Nasal cavity respiratory epithelium epithelial cell of viscerocranial mucosa (primary cell): ENCODE measurements at places on chromosomes 6 and 20. TPM values are rescaled to one million over a fixed set of nuclear protein-coding genes. Genes with fewer than 3 reads are reported as not detected.

RPP21 gene
- total RNA-seq, result 27.0 and 52.6 TPM in 2 replicates

PRSS35 gene
- under 0.01 TPM in 1 of 2 replicates, not detected in the other for total RNA-seq

ECT2L gene
- total RNA-seq, result 0.07 and 0.34 TPM in 2 replicates

TMEM74B gene
- total RNA-seq, result under 0.01 and 0.36 TPM in 2 replicates

ZNF217 gene
- total RNA-seq, result 43.1 and 73.2 TPM in 2 replicates

OVOL2 gene
- total RNA-seq, result 11.0 and 17.4 TPM in 2 replicates

CRISP2 gene
- total RNA-seq, result not detected in 2 replicates

GHRH gene
- not detected in 2 replicates for total RNA-seq

JARID2 gene
- 27.3 and 62.9 TPM in 2 replicates for total RNA-seq

PREX1 gene
- 0.14 and 0.34 TPM in 2 replicates for total RNA-seq

ACOT13 gene
- 13.7 and 17.1 TPM in 2 replicates for total RNA-seq

MICB gene
- total RNA-seq, result 3.7 and 5.8 TPM in 2 replicates

ZSCAN16 gene
- total RNA-seq, result 5.6 and 10.3 TPM in 2 replicates

TNFAIP3 gene
- total RNA-seq, result 39.6 and 84.8 TPM in 2 replicates

EFCAB8 gene
- 0.36 and 0.68 TPM in 2 replicates for total RNA-seq

PI16 gene
- total RNA-seq, result not detected in 2 replicates

BPIFA1 gene
- 24.0 TPM in 1 of 2 replicates, not detected in the other for total RNA-seq

LAMA2 gene
- 0.21 and 0.68 TPM in 2 replicates for total RNA-seq

BCAS4 gene
- 6.5 and 13.2 TPM in 2 replicates for total RNA-seq

GPSM3 gene
- total RNA-seq, result 0.71 and 1.0 TPM in 2 replicates

SYCP2 gene
- under 0.01 and 0.43 TPM in 2 replicates for total RNA-seq

IMPG1 gene
- not detected in 2 replicates for total RNA-seq

TGM3 gene
- total RNA-seq, result 16.7 TPM in 1 of 2 replicates, not detected in the other

TRIM31 gene
- under 0.01 TPM in 2 replicates for total RNA-seq

BPI gene
- total RNA-seq, result not detected in 2 replicates

CLDN20 gene
- not detected in 2 replicates for total RNA-seq

KCNK15 gene
- total RNA-seq, result 0.14 and 0.34 TPM in 2 replicates

ACTR5 gene
- total RNA-seq, result 10.3 and 14.0 TPM in 2 replicates

RAD21L1 gene
- total RNA-seq, result not detected in 2 replicates

PACRG gene
- 0.21 and 0.34 TPM in 2 replicates for total RNA-seq

TREM1 gene
- total RNA-seq, result 0.34 and 0.43 TPM in 2 replicates

MRPS18B gene
- 32.7 and 94.3 TPM in 2 replicates for total RNA-seq

MUC22 gene
- under 0.01 TPM in 1 of 2 replicates, not detected in the other for total RNA-seq

MMP24 gene
- total RNA-seq, result under 0.01 and 0.07 TPM in 2 replicates

TMEM244 gene
- total RNA-seq, result not detected in 2 replicates

CYP24A1 gene
- 4.4 and 5.6 TPM in 2 replicates for total RNA-seq

PRL gene
- not detected in 2 replicates for total RNA-seq

CLVS2 gene
- total RNA-seq, result not detected in 2 replicates

PACSIN1 gene
- not detected in 2 replicates for total RNA-seq

TFEB gene
- 6.5 and 13.6 TPM in 2 replicates for total RNA-seq

NKAPL gene
- total RNA-seq, result 1.9 and 3.1 TPM in 2 replicates

HLA-DMA gene
- total RNA-seq, result 0.68 and 2.4 TPM in 2 replicates

C20orf202 gene
- under 0.01 and 0.07 TPM in 2 replicates for total RNA-seq

TRIM15 gene
- not detected in 2 replicates for total RNA-seq

HTR1E gene
- not detected in 2 replicates for total RNA-seq

PXDC1 gene
- total RNA-seq, result 55.0 and 58.1 TPM in 2 replicates

MAVS gene
- 13.0 and 34.2 TPM in 2 replicates for total RNA-seq

CGA gene
- not detected in 2 replicates for total RNA-seq

DNAH8 gene
- total RNA-seq, result under 0.01 TPM in 2 replicates

FOXQ1 gene
- 4.8 and 11.0 TPM in 2 replicates for total RNA-seq

LRRC73 gene
- total RNA-seq, result 0.14 and 0.34 TPM in 2 replicates

RAB44 gene
- total RNA-seq, result under 0.01 and 0.07 TPM in 2 replicates

TMEM151B gene
- total RNA-seq, result under 0.01 and 0.07 TPM in 2 replicates

AKAP12 gene
- total RNA-seq, result 2.1 and 13.6 TPM in 2 replicates

ZC2HC1B gene
- total RNA-seq, result not detected in 2 replicates

CCM2L gene
- total RNA-seq, result not detected in 2 replicates

HAO1 gene
- not detected in 2 replicates for total RNA-seq

MEI4 gene
- total RNA-seq, result under 0.01 and 0.07 TPM in 2 replicates
